ENCODE measurements at places on chromosomes 6 and 20.

DNA sequence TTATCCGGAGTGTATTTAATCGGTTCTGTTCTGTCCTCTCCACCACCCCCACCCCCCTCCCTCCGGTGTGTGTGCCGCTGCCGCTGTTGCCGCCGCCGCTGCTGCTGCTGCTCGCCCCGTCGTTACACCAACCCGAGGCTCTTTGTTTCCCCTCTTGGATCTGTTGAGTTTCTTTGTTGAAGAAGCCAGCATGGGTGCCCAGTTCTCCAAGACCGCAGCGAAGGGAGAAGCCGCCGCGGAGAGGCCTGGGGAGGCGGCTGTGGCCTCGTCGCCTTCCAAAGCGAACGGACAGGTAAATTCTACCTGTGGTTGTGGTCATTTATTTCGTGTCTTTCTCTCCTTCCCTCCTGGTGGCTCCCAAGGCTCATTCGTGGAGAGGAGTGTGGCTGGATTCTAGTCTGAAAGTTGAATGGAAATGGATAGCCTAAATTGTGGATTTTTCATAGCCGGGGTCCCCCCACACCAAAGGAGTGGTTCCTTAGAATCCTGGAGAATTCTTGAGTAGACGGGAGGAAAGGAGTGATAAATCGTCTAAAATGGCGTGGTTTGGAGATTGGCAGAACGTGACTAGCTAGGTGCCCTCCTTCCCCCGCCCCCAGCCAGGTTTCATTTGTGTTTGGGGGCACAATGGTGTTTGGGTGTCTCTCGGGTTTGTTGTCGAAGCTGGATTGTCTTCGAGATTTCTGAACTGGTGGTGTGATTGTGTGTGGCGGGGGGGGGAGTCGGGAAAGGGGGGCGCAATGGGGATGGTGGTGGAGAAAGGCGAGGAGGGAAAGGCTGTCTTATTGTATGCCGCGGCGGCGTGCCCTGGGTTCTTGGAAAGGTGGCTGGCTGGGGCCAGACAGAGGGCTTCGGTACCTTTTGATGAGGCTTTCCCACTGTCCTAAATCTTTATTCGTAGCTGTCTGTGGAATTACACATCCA lies 673 bp downstream of the MARCKS start:
- peak; percentile 15 for DNase-seq

- DNase-seq, result no peak
Observed at GRCh38 chr6:47437592-47437991, 40.0 kb upstream of the CD2AP start.

- no peak for DNase-seq
Observed at GRCh38 chr6:114151064-114151690, 180.2 kb upstream of the HDAC2 start.

DNA sequence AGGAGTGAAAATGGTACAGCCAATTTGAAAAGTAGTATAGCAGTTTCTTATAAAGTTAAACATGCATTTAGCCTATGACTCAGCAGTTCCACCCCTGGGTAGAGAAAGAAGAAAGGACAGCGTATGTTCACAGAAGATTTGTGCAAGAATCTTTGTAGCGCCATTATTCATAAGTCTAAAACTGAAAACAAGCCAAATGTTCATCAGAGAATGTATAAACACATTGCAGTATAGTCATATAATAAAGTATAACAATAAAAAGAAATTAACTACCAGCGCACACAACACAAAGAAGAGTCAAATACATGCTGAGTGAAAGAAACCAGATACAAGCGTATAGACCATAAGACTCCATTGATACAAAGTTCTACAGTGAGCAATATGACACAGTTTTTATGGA lies 294.0 kb downstream of the SAMD5 start:
- no peak for DNase-seq

DNA sequence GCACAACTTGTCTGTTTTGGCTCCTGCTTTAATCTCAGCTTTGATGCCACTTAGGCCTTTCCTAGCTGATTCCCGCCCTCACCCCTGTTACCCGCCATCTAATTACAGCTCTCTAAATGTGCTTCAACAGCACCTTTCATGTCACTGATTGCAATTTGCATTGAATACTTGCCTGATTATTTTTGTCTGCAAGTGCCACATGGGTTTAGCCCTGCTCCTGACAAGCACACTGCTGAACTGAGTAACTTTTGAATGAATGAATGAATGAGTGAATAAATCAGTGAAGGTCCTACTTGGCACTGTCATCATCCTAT lies 591 bp upstream of the DCBLD1 start:
- no peak for DNase-seq

DNA sequence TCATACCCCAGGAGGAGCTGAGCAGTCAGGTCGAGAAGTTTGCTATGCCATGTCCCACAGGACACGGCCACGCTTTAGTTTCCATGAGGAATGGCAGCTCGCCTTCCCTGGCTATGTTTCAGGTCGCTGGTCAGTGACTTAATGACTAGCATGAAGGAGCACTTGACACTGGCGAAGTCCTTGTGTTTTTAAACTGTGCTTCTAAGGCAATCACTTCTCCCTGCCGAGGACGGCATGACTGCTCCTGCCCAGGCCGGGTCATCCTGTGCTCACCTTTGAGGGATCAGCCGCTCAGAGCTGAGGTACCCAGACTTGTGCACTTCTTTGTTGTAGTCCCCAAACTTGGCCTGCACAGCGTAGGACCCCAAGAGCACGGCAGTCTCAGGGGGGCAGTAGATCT lies 34.1 kb downstream of the EZR start:
- DNase-seq, result no peak

DNA sequence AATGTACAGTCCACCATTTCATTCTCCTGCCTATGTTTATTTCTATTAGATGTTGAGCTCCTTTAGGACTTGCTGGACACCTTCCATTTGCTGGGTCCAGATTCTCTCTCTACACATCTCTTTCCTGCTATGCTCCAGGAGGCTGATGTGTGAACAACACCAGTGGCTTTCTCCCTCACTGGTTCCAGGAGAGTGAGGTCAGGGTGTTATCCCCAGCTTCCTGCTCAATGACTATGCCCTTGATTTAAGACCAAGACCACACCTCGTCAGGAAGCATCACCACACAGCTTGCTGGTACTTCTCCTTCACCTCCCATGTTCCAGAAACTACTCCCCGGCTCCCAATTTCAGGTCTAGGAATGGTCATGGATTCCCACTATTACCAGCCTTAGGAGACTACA lies 31.3 kb upstream of the E2F3 start:
- no peak for DNase-seq

GRCh38 chr20:25058051-25058846 lies at the start of gene ACSS1:
Gene ACSS1, minus strand, starts transcription at chr20:25058139. Its CDS starts 37 bp downstream, at chr20:25058102.
- no peak for DNase-seq

DNA sequence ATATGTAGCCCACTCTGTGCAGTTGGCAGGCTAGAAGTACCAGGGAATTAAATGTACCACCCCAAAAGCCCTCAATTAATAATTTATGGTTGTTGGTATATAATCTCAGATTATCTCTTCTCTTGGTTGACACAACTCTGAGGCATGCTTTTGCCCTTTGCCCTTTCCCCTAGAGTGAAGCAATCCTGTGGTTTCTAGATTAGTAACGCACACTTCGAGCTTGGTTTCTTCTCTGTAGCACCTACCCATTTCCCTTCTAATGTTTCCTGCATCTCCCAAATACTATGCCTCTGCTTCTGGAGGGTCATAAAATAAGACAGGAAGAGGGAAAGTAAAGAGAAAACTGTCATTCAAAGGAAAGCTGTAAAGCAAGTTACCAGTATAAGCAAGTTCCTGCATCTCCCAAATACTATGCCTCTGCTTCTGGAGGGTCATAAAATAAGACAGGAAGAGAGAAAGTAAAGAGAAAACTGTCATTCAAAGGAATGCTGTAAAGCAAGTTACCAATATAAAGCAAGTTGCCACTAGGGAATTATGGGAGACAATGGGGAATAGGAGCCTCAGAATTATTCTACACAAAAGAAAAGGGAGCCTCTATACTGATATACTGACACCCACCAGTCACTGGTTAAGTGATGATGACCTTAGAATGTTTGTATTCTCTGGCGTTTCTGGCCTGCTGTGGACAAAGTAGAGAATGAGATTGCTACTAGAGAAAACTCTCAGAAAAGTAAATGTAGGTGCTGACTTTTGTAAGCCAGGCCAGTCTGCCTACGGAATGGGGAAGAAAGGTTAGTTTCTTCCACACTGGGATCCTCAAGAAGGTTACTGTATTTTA lies 862.6 kb upstream of the MAN1A1 start:
- no peak for DNase-seq

DNA sequence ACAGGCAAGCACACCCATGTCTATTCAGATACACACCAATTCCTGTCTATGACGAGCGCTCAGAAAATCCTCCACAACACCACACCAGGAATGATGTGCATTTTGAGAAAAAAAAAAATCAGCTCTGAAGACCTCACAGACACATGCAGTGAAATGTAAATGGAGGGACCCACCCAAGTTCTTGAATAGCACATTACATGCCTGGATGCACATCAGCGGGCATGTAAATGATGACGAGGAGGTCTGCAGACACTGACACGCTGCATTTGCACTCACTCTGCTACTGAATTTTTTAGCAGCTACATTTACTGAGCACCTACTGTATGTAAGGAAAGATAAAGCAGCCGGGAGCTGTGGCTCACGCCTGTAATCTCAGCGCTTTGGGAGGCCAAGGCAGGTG lies 14.7 kb downstream of the NRSN2 start:
- no peak for DNase-seq

DNA sequence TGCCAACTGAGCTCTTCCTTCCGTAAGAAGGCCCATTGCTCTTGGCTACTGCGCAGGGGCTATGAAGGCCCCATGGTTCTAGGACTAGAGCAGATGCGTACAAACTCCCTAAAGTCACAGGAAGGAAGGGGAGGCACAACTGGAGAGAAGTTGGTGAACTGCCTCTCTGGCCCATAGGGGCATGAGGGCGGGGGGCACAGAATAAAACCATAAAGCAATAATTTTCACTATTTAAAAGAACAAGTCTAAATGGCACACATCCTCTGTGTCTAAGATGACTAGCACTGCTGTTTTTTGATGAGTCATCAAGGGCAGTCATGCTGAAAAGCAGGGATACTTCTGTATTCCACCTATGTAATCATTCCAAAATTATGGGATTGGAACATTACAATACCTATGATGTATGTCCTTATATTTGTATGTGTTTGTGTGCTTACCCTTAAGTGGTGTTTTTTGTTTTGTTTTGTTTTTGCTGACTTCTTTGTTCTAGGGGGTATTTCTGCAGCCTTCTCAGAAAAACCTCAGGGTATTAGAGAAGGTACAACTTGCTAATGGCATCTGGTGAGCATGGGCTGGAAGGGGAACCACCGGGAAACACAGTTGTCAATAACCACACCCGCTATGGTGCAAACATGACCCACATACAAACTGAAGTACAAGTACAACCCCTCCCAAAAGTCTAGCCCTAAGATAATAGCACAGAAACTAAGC lies 36.9 kb downstream of the B4GALT5 start:
- no peak for DNase-seq
